ENCODE measurements at places on chromosomes 13 and 19.

- DNase-seq = peak; percentile 90
These were observed at the start of gene KCTD12 for GRCh38 chr13:76886292-76887075. KCTD12 (minus strand) TSS chr13:76886405; CDS start chr13:76886148, 257 bp downstream.

- DNase-seq = no peak
These were observed 18.9 kb downstream of the SPATA13 start for GRCh38 chr13:24179486-24179850.

- DNase-seq = peak; percentile 18
These were observed 337.6 kb downstream of the SLITRK6 start for GRCh38 chr13:85461621-85462020.

DNA sequence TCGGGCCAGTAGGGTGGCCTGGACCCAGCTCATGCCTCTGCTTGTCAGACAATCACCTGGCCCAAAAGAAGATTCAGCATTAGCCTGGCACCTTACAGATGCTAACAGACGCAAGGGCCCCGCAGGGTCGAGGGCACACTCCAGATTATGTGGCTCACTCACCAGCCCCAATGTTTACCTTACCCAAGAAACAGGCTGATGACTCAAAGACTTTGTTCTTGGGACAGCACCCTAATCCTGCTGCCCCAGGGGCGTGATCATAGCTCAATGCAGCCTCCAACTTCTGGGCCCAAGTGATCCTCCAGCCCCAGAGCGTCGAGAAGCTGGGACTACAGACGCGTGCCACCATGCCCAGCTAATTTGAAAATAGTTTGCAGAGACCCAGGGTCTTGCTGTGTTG, 9.8 kb downstream of the ECSIT start:
- no peak for DNase-seq

- DNase-seq = peak; percentile 67
These were observed 14.2 kb downstream of the CHERP start for GRCh38 chr19:16527971-16528521.
